HepG2 (cell line): ENCODE measurements at places on chromosomes 3 and 15. TPM values are rescaled to one million over a fixed set of nuclear protein-coding genes. Genes with fewer than 3 reads are reported as not detected.

Gene CD80
- not detected in 2 replicates for polyA plus RNA-seq

GRCh38 chr3:134699721-134700120 lies 48.9 kb upstream of the KY start:
- DNase-seq: no peak

- DNase-seq: no peak
Observed at GRCh38 chr3:25478211-25478757, 50.2 kb downstream of the RARB start.

DNA sequence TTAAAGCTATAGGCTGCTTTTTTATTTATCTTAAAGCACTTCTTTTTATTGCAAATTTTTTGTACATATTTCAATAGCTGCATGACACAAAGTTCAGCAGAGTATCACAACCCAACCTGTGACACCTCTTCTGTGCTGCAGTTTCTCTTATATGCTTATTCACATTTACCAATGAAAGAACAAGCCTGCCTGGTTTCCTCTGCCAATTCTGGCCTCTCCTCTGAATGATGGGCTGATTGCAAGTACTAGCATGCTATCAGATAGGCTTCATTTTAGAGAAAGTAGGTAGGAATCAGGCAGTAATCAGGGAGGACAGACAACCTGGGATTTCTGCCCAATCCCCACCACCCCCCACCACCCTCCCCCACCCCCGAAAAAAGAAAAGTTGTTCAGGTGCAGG lies 26.6 kb downstream of the ACKR4 start:
- no peak for DNase-seq

DNA sequence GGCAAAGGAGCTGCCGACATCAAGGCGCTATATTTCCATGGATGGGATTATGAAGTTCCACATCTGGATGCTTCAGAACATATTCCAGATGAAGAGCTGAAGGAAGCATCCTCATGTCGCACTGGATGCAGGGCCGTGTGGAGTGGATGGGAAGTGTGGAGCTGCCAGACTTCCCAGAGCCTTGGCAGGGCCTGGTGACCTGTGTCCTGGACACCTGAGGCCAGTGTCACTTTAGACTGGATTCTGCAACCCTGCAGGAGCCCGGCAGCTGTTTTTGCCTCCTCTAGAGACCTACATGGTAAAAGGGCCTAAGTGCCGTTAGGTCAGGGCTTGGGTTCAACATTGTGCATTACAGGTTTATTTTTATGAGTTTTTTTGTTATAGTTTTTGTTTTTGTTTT lies 11.3 kb upstream of the XYLB start:
- no peak for DNase-seq

GRCh38 chr3:113276751-113277080 lies 65.4 kb downstream of the BOC start:
- DNase-seq: no peak

DNA sequence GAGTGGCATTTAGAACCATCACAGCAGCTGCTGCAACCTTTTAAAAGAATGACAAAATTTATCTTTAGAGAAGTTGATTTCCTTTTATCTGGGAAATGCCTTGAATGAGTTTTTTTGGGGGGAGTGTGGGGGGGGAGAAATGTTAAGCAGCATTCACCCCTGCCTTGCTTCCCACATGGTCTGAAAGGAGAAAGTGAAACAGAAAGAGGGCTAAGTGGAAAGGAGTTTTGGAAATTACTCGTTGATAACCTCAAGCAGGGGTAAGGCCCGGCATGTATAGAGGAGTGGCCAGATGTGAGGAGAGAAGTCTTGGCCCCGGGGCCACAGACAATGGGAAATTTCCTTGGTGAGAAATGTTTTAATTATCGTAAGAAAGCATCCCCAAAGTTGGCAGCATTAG lies 23.5 kb downstream of the B3GALNT1 start:
- no peak for DNase-seq

- no peak for DNase-seq
Observed at GRCh38 chr3:18119866-18120265, 305.3 kb downstream of the SATB1 start.
